ENCODE measurements at places on chromosomes 5 and 9. TPM values are rescaled to one million over a fixed set of nuclear protein-coding genes. Genes with fewer than 3 reads are reported as not detected.

GRCh38 chr9:88988796-88989641 is 2.2 kb upstream of the S1PR3 start:
- DNase-seq, result no peak

GRCh38 chr9:120014796-120015195 is 565.2 kb downstream of the CDK5RAP2 start:
- DNase-seq, result no peak

DNA sequence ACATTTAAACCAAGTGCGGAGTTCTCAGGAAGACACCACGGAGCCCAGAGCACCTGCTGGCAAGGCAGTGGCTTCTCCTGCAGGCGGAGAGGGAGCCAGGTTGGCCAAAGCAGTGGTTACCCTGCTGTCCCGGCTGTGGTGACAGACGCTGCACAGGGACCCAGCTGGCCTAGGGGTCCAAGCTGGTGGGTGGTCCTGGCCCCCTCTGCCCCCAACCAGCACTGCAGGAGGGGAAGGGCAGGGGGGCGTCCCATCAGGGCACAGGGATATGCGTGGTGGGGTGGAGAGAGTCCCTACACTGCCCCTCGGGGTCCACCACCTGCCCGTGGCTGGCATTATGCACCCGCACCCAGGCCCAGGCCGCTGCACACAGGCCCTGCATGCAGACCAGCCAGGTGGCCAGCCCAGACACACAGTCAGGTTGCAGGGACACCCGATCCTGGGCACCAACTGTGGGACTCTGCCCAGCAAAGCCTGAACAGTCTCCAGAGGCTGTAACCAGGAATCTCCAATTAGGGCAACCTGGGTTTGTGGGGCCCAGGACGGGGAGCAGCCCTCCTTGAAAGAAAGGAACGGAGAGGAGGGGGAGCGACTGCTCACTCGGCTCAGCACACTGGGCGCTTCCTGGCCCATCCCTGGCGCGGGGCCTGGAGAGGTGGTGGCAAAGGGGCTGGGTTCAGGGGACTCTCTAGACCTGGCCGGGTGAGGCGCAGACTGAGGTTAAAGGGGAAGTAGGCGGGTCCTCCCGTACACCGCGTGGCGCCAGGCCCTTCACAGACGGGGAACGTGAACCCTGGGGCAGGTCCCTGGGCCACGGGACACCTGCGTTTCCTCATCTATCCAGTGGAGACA is 46.3 kb downstream of the NACC2 start:
- no peak for DNase-seq

- no peak for DNase-seq
These were observed 415.7 kb downstream of the ZNF608 start for GRCh38 chr5:124330595-124331220.

DNA sequence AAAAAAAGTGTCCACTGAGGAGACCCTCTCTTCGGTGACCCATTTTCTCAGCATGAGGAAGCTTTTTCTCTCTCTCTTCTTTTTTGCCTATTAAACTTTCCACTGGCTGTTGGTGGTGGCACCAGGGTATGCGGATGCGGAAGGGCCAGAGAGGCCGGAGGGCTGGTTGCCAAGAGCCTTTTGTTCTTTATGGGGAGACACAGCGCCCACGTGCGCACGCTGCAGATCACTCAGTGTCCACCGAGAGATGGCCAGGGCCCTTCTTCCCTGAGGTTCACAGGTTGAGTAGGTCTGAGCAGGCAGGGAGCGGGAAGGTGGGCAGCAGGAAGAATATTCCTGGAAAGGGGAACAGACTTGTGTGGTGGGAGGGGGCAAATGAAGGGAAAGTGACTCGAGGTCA is 69.1 kb downstream of the STK10 start:
- no peak for DNase-seq

DNA sequence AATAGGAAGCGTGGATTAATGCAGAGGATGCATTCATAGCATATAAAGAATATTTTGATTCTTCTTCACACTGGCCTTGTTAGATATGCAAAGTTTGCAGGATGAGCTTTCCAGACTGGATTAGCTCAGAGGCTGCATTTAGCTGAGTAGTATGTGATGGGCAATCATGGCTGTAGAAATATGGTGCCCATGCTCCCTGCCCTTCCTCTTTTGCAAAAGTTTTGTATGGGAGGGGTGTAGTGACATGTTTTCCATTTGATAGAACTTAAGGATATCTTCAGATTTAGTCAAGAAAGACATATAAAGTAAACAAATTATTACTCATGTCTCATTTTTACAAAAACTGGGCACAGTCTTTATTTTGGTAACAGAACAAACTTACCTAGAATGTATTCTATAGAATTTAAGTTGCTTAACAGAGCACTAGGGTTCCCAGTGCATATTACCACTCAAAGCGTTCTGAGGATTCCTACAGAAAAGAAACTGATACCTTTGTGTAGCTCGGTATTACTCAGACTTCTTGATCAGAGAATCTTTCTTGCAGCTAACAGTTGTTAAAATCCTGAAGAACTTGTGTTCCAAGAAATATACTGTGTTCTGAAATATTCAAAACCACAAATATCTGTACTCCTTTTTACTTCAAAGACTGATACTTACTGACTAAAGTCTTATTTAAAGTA is 9.8 kb downstream of the GTF3C4 start:
- DNase-seq, result no peak

DNA sequence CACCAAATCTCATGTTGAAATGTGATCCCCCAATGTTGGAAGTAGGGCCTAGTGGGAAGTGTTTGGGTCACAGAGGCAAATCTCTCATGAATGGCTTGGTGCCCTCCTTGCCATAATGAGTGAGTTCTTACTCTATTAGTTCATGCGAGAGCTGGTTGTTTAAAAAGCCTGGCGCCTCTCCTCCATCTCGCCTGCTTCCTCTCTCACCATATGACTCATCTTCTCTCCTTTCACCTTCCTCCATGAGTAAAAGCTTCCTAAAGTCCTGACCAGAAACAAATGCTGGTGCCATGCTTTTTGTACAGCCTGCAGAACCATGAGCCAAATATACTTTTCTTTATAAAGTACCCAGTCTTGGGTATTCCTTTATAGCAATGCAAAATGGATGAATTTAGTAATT is 20.9 kb upstream of the ARHGAP26 start:
- DNase-seq, result peak; percentile 20

Gene BARHL1
- not detected for polyA plus RNA-seq

All from AG04450 (cell line).